Fibroblast of lung (primary cell): ENCODE measurements at places on chromosomes 11 and 22.

DNA sequence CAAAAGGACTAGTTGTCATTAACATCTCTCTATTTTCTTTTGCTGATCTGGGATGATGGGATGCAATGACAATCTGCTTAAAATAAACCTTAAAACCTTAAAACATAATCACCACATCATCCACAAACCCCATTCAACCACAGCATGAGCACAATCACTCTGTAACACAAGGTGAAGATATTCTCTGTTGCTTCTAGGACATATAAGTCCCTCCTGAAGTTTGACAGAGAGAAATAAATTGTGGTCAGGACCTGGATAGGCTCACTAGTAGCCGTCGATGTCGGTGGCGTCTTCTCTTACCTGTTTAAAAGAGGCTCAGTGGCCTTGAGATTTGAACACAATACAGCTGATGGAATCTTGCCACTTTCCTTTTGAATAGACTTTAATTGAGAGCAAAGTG, 47.9 kb downstream of the WT1 start:
- DNase-seq = no peak

DNA sequence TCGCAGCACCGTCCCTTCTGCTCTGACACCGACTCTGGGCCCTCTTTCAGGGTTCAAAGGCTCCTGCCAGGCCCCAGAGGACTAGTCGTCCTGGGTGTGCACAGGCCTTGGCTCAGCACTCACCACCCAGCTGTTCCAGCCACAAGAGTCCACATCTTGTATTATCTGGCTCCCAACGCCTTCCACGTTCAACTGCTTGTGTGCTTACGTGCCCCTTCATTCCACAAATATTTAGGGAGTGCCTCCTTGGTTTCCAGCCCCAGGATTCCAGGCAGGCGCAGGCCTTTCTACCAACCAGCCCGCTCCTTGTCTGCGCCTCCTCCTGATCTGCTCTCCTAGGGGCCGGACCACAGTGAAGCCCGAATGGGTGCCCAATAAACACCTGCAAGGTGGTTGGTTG, 70.9 kb downstream of the SCUBE1 start:
- DNase-seq = no peak

DNA sequence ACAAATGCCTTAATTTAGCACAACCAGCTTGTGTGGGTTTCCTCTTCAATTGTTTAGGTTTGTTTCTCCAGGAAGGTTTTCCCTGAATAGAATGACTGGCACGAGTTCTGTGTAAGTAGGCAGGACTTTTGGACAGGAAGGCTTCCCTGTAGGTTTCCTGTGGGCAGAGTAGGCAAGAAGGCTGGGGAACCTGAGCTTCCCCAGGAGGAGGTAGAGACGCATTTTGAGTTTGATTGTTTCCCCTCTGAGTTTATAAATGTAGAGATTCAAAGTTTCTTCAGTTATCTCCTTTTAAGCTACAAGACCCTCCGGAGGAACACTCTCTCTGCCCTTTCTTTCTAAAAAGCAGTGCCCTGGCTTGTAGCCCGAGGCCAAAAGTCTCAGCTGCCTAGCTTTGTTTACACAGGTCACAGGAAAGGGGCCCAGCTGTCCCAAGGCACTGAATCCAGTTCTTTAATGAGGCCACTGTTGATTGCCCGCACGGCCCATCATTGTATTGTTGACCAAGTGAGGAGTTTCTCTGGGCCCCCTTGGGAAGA, 66.6 kb upstream of the RDX start:
- peak; percentile 18 for DNase-seq

- DNase-seq = no peak
Observed at GRCh38 chr11:69211920-69212797, 56.4 kb downstream of the SMIM38 start.

DNA sequence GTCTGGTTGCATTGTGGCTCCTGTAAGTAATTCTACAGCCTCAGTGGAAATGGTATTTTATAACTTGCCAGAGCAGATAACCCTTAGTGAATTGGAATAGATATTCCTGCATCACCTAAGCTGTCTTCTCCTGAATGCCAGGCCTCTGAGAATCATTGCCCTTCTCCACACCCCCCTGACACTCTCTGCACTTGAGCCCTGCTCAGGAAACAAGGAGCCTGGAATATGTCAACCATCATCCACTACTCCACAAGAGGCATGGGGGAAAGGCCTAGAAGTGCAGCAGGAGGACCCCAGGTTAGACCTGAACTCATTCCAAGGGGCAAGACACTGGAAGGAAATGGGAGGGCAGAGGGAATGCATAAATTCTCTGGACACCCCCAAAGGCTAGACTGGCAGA, 72.4 kb downstream of the DSCAML1 start:
- no peak for DNase-seq

DNA sequence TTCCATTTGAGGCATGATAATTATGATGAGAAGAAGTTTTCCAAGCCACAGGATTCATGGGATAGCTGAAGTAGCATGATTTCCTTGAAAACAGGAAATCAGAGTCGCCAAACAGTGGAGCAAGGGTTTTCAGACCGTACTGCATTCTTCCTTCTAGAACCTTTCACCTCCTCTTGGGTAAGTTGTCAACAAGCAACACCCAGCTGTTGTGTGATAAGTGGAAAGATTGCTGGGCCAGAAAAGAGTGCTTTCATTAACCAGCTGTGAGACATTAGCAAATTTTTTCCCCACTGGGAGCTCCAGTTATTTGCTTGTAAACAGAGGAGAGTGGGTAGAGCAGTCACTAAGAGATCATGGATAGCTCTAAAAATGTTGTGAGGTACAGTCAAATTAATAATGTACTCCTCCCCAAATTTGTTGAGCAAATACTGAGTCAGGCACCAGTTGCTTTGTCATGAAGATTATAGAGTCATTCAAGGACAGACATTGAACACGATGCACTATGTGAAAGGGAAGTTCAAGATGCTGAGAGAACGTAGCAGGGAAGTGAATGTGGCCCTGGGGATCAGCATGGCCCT, 11.7 kb upstream of the MPEG1 start:
- DNase-seq = peak; percentile 61

DNA sequence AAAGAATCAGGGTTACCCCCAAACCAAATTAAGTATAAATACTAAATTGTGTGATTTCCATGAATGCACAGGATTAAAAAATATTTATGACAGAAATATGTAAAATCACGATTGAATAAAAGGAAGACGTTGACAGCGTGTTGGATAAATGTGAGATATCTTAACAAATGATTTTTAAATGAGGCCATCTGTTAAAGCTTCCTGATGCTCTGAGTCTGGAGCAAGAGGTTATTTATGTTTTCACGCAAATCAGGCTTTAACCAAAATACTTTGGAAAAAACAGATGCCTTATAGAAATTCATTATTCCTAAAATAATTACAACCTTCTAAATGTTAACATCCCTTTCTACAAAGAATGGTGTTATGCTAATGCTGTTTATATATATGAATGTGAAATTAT, 123.3 kb downstream of the PAX6 start:
- no peak for DNase-seq

DNA sequence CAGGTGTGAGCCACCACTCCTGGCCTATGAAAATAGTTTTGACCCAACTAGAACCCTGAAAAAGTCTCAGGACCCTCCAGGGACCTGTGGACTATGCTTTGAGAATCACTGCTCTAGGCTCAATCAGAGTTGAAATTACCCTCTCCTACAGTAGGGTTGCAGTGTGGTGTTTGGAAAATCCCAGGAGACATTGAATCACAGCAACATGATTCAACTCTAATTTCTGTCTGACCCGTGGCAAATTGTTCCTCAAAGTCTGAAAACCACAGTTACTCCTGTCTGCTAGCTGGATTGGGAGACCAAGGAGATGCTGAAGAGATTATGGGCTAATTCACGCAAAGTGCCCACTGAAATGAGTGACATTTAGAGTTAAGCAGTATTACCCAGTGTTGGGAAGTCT, 5.4 kb upstream of the MTMR3 start:
- peak; percentile 60 for DNase-seq

DNA sequence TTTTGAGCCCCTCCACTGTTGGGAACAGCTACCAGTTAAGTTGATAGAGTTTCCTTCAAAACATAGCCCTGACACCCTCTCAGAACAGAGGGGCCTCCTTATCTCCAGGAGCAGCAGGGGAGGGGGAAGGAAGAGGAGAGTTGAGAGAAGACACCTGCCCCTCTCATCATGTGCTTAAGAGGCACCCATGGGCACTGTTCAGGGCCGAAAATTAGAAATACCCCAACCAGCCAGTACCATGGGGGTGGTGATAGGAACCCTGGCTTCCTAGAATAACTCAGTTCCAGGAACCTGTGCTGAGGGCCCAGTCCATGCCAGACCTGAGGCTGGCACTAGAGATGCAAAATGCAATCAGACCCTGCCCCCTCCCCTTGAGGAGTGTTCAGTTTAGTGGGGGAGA, 9.3 kb upstream of the GDPD5 start:
- no peak for DNase-seq

GRCh38 chr11:34476849-34477248, 36.7 kb downstream of the ELF5 start:
- no peak for DNase-seq

DNA sequence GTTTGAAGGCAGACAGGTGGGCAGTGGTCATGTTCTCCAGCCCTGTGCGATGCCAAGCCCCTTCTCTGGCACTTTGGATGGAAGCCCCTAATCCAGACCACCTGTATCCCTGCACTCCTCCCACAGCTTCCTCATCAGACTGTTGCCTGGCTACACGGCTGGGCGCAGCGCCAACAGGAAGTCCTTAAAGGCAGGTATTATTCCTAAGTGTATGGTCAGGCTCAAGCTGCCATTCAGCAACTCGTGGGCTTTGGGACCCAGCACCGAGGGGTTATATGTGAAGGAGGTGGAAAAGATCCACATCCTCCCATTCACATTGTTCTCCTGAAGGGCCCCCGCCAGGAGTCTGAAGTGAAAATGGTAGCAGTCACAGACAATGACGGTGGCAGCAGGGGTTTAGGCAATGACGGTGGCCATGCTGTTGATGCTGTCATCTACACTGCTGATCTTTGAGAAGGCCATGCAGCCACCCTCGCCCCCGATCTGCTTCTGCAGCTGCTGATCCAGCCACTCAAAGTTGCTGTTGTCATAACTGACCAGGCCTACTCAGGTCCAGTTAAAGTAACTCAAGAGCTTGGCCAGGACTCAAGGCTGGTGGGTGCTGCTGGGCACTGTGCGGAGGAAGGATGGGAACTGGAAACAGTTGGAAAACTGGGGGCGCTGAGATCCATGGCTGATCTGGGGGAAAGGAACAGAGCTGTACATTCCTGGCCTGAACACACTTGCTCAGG, 27.7 kb downstream of the OR6Q1 start:
- no peak for DNase-seq

DNA sequence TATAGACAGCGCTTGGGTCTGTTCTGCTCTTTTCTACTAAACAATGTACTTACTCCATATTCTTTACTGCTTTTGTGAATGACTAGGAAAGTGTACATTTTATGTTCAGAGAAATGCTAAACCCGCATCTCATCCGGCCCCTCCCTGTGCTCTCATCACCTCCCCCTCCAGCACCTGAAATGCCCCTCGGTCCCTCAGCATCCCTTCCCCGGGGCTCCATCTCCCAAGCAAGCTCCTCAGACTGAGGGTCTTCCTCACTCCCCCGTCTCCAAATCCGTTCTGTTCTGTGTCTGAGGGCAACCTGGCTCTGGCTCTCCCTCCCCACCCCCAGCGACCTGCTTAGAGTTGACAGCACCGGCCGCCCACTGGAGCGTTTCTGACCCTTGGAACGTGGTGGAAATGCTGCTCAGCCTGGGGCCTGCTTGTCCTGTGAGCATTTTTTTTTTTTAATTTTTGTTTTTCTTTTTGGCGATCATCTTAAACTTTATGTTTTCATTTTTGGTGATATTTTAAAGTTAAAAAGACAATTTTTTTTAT, 1.4 kb downstream of the SELENOO start:
- no peak for DNase-seq
